ENCODE measurements at places on chromosomes 3 and 15.

DNA sequence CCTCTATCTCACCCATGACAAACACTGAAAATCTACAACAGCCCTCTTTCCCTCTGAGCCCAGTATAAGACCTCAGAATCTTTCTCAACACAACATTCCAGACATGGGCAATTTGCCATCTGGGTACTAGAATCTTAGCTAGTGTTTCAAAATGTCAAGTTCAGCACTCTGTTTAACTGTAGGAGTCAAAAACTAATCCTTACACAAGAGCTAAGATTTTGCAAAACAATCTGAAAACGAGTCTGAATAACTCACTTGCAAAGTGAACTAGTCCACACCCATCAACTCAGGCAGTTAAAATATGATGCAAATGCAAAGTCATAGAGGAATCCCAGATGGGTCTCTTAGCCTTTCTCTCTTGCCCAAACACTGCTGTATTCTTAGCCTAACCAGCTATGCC is 67.8 kb downstream of the GPR176 start:
- no peak for DNase-seq

GRCh38 chr15:54803134-54803808 is 393.5 kb downstream of the RSL24D1 start:
- no peak for DNase-seq

DNA sequence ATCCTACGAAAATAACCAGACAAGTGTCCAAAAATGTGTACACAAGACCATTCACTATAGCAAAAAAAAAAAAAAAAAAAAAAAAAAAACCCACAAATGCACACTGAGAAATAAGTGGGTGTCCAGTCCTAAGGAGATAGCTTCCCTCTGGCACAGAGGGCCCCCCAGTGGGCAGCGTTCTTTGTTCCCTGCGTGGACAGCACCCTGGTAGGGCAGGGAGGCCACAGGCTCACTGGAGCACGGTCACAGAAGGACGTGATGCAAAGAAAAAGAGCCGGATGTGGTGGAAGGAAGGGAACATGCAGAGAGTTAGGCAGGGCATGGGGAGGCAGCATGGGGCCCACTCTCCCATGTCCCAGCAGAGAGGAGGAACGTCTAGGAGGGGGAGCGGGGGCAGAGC is 210.7 kb upstream of the NSMCE3 start:
- DNase-seq: no peak

DNA sequence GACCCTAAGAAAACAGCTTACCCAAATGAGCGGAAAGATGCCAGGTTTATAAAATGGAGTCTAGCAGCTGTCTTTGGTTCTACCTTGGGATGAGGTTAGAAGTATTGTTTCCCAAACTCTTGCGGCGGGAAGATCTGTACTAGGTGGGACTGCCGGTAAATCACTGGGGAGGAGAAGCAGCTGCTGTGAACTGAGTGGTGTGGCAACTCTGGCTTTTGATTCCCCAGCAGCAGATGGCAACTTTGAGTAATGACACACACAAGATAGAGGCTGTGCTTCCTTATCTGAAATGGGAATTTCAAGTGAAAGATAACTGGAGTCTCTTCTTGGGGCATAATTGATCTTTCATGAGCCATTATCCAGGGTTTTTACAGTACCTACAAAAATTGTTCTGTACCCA is 184.9 kb downstream of the ATG7 start:
- no peak for DNase-seq

DNA sequence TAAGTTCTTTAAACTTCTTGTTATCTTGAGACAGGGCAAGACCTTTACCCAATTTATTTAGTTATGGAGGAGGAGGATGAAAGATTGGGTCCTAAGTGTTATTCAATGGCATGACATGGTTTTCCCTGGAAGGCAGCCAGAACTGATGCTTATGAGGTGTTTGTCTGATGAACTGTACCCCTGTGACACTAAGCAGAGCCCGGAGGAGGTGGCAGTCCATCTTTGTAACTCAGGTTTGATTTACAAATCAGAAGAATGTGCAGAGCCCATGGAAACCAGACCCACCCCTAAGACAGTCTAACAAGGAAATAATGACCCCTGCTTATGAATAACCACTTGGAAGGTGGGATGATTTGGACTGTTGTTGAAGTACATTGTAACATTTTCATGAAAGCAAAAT is 878.6 kb upstream of the NR2F2 start:
- no peak for DNase-seq

DNA sequence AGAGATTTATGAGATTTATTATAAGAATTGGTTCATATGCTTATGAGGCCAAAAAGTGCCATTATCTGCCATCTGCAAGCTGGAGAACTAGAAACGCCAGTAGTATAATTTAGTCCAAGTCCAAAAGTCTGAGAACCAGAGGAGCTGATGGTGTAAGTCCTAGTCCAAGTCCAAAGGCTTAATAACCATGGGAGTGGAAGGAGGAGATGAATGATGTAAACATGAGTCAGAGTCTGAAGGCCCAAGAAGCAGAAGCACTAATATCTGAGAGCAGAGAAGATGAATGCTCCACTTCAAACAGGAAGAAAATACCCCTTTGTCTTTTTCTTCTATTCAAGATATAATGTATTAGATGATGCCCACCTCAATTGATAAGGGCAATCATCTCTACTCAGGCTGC is 185.7 kb downstream of the CGGBP1 start:
- DNase-seq: no peak

GRCh38 chr15:68301301-68301700 is 23.8 kb downstream of the FEM1B start:
- DNase-seq: no peak

GRCh38 chr15:28019594-28020309 is 79.4 kb downstream of the OCA2 start:
- no peak for DNase-seq

DNA sequence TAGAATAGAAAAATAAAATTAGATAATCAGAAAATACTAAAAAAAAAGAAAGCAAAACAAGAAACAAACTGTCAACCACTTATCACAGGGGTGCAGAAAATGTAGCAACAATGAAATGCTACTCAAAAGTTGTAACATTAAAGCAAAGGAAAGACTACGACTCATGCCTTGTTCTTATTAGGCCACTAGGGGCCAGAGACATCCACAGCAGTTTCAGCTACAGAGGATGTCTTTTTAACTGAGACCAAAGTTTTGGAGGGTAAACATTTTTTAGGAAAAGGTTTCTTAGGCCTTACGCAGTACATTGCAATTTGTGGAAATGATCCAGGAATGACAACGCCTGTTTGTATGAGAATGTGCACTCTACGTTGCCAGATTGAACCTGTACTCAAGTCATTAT is 15.4 kb upstream of the CADM2 start:
- DNase-seq: no peak

DNA sequence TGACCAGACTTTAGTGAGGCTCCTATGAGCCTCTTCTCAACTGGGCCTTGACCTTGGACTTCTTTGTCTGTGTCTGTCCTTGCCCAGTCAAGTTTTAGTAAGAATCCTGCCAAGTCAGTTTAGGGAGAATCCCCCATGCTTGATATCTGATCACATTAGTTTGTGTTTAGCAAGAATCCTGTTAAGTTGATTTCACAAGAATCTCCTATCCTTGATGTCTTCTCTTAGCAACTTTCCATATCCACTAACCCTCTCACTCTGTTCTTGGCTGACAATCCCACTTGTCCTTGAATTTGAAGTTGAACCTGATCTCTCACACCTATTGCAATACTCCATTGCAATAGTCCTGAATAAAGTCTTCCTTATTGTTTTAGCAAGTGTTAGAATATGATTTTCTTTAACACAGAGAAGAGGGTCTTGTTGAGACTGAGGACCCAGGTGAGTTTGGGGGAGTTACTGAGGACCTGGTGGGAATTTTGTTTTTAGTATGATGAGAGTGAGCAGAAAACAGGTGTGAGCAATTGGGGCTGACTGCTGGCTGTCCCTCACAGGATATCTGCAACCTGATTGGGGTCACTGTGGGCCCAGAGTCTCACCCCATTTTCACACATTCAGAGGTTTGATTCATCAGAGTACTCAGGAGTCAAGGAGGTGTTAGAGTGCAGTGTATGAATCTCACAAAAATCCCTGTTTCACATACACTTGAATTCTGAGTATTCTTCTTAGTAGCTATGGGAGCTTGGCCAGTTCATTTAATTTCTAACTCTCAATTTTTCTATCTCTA is 39.9 kb upstream of the TNFAIP8L3 start:
- DNase-seq: no peak

GRCh38 chr3:119829420-119829819 is 47.5 kb downstream of the NR1I2 start:
- DNase-seq: no peak

- no peak for DNase-seq
Observed at GRCh38 chr15:68038246-68038645, 15.9 kb upstream of the PIAS1 start.

DNA sequence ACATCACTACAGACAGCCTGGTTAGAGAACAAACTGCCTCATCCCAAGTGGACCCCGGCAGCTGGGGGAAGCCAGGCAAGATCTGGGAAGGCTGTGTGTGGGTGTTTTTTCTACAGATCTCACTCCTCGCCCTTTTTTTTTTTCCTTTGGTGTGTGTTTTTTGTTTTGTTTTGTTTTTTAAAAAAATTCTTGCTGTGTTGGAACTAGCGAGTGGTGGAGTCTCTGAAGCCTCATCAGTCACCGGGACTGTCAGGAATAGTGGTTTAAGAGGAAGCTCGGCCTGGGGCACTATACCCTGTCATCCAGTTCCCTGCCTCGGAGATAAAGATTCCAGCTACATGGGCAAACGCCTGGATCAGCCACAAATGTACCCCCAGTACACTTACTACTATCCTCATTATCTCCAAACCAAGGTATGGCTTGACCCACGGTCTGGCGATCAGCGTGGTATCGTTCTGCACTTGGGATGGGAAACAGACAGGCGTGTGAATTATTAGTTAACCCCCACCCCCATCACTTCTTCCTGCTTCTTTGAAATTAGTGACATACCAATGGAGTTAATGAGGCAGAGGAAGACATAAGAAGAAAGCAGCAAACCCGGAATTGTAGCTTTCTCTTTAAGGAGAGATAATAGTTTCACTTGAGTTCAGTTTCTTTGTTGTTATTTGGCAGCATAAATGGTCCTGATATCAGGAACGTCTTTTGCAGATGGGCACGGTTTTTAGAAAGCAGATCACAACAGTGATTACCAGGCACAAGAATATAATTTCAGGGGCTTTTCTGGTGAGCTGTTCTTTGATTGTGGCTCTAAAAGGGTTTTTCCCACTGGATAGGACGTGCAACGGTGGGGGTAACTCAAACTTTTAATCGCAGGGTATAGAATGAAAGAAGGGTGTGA is 722 bp downstream of the RBMS3 start:
- DNase-seq: no peak

GRCh38 chr3:128001576-128001975 is 50.7 kb upstream of the SEC61A1 start:
- peak; percentile 68 for DNase-seq

GRCh38 chr3:44359146-44359751 is 20.7 kb downstream of the TCAIM start:
- no peak for DNase-seq

Measured in osteocyte (in vitro differentiated cells).